ENCODE measurements at places on chromosomes 11 and 22. TPM values are rescaled to one million over a fixed set of nuclear protein-coding genes. Genes with fewer than 3 reads are reported as not detected.

DDI1 gene
- total RNA-seq = not detected

ACTN3 gene
- 0.32 TPM for total RNA-seq

DNAJB7 gene
- total RNA-seq = not detected

DNA sequence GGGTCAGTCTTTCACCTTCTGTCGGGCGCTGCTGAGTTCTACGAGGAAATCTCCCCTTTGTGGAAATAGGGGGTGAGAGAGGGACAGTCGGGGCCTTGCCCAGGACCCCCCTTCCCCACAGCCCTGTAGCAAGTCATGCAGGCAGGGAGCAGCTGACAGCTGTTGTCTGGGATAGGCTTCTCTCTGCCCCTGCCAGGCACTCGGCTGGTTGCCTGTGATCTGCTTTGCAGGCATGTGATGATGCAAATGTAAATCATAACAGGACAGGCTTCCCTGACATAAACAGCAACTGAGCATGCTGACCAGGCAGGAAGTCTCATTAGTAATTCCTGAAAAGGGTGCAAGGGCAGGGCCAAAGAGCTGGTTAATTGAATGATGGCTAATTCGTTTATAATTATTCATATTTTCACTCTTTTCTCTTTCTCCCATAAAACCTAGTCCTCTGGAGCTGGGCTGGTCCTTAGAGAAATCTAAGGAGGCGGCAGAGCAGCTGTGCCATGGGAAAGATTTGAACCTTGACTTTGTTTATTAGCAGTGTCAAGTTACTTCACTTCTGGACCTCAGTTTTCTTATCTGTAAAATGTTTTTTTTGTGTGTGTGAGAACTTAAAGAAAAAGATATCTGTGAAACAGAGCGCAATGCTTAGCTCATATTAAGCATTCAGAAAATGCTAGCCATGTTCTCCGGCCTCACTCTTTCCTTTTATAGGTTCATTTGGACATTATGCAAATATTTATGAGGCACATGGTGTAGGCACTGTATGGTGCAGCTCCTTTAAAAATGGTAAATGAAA lies 129.7 kb downstream of the LDLRAD3 start:
- H3K36me3 ChIP-seq = no peaks in the 10 kb centered on the region
- peaks cover 19% of the 10 kb centered on the region for H3K27me3 ChIP-seq
- no peak overlapping the region for H3K4me3 ChIP-seq

DNA sequence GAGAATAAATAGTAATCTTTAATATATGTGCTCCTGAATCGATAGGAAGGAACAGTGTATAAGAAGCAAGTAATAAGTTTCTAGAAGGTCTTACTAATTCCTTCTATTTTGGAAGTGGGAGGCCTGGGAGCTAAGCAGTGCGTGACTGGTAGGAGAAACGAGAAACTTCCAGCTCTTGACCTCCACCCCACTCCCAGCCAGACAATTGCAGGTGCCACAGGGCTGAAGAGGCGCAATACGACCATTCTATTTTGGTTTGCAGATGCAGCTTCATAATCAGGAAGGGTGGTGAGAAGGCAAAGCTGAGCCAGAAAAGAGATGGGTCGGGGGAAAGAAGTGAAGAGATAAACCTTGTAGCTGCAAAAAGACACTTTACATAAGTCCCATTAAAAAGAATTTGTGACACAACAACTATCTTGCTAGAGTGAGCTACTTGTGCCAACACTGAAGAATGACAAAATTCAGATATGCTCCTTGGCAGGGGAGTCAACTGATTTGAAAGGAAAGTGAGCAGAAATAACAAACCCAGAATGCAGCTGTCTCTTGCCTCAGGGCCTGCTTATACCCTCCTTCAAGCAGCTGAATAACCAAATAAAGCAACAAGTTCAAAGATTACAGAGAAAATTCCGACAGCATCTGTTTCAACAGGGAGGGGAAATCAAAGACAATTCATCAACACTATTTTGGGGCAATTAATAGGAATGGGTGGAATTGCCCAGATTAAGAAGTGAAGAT lies 35.1 kb downstream of the GRIA4 start:
- no peaks in the 10 kb centered on the region for H3K4me1 ChIP-seq
- H3K4me3 ChIP-seq = no peak overlapping the region
- no peaks in the 10 kb centered on the region for H3K36me3 ChIP-seq
- no peak for DNase-seq
- no peaks in the 10 kb centered on the region for H3K27me3 ChIP-seq

GRCh38 chr11:113176599-113177360 lies 137.6 kb upstream of the TTC12 start:
- no peaks in the 10 kb centered on the region for H3K36me3 ChIP-seq
- H3K27me3 ChIP-seq = peaks cover 26% of the 10 kb centered on the region
- no peak overlapping the region for H3K27ac ChIP-seq

- no peak overlapping the region for H3K4me3 ChIP-seq
- no peak overlapping the region for H3K27ac ChIP-seq
- H3K4me1 ChIP-seq = no peaks in the 10 kb centered on the region
- H3K27me3 ChIP-seq = no peaks in the 10 kb centered on the region
- H3K36me3 ChIP-seq = no peaks in the 10 kb centered on the region
- no peak for DNase-seq
Observed at GRCh38 chr11:1826552-1827094, 8.2 kb upstream of the SYT8 start.

- DNase-seq = no peak
- H3K4me1 ChIP-seq = peaks cover 46% of the 10 kb centered on the region
- no peak overlapping the region for H3K27ac ChIP-seq
Observed at GRCh38 chr22:37202716-37203115, 9.6 kb downstream of the SSTR3 start.

DNA sequence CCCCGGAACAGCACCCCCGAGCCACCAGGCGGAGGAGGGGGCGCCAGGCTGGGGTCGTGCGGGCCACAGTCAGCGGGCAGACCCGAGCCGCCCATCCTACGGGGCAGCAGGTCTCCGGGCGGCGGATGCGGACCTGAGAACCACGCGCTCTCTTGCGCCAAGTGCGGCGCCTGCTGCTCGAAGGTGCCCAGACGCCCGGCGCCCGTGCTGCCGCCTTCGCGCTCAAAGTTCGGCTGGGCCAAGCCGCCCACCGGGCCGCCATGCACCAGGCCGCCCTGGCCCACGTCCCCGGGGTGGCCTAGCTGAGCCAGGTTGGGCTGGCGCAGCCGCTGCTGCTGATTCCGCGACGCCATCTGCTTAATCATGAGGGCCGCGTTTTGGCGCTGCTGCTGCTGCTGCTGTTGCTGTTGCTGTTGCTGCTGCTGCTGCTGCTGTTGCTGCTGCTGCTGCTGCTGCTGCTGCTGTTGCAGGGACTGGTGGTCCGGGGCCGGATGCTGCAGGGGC lies 3.0 kb downstream of the MN1 start:
- no peak overlapping the region for H3K27ac ChIP-seq
- H3K4me1 ChIP-seq = no peaks in the 10 kb centered on the region
- H3K4me3 ChIP-seq = no peak overlapping the region

DNA sequence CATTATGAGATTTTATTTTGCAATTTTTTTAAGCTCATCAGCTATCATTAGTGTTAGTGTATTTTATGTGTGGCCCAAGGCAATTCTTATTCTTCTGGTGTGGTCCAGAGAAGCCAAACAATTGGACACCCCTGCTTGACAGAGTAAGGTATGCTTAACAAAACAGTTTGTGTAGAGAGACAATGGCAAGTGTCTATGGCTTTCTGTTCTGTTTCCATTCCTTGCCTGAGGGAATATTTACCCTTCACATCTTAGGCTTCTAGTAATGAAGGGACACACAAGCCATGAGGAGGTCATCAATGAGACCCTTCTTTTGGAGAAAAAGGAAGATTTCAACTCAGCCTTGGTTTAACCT lies 1278.4 kb upstream of the TENM4 start:
- no peaks in the 10 kb centered on the region for H3K36me3 ChIP-seq
- H3K27me3 ChIP-seq = no peaks in the 10 kb centered on the region
- H3K4me3 ChIP-seq = no peak overlapping the region
- no peak for DNase-seq
- no peak overlapping the region for H3K27ac ChIP-seq
- no peaks in the 10 kb centered on the region for H3K4me1 ChIP-seq

DNA sequence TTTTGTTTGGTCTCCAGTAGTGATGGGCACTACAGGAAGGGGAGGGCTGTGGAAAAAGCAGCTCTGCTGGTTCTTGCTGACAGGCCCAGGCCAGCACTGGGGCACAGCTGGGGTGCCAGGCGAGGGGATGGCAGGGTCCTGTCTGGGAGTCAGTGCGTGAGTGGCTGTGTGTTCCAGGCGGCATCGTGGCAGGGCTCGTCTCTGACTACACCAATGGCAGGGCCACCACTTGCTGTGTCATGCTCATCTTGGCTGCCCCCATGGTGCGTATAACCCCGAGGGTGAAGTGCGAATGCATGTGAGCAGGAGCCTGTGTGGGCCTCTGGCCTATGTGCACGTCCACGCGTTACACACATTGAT lies 20.9 kb downstream of the SLC37A2 start:
- H3K4me1 ChIP-seq = no peaks in the 10 kb centered on the region
- H3K27me3 ChIP-seq = no peaks in the 10 kb centered on the region
- H3K4me3 ChIP-seq = no peak overlapping the region
- H3K36me3 ChIP-seq = no peaks in the 10 kb centered on the region

MAPK12 gene
- total RNA-seq = 11.5 TPM

YPEL4 gene
- 1.3 TPM for total RNA-seq

TRAF6 gene
- total RNA-seq = 12.2 TPM

DNA sequence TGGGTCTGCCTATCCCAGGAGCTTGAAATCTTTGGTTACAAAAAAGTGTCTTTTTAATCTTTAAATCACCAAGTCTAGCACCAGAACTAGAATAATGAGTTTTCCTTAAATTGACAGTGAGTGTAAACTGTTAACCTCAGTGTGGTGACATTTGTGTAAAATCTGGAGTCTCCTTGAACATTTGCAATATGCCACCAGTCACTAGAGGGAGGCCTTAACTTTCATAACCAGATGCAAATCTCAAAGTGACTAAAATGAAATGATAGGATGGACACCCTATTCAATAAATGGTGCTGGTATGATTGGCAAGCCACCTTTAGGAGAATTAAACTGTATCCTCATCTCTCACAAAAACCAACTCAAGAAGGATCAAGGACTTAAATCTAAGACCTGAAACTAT lies 8.3 kb upstream of the SCGB1D2 start:
- peaks cover 40% of the 10 kb centered on the region for H3K27me3 ChIP-seq
- no peaks in the 10 kb centered on the region for H3K36me3 ChIP-seq
- H3K4me1 ChIP-seq = no peaks in the 10 kb centered on the region
- H3K4me3 ChIP-seq = no peak overlapping the region
- DNase-seq = no peak
- no peak overlapping the region for H3K27ac ChIP-seq

LRRC55 gene
- not detected for total RNA-seq

- H3K36me3 ChIP-seq = no peaks in the 10 kb centered on the region
- no peak for DNase-seq
- no peak overlapping the region for H3K27ac ChIP-seq
- H3K27me3 ChIP-seq = peaks cover 12% of the 10 kb centered on the region
Observed at GRCh38 chr11:70020336-70021214, 57.5 kb upstream of the ANO1 start.

GRCh38 chr22:31085493-31085824 lies 4.3 kb downstream of the SMTN start:
- DNase-seq = no peak
- peak overlapping the region; percentile 89 for H3K4me3 ChIP-seq
- H3K36me3 ChIP-seq = no peaks in the 10 kb centered on the region
- H3K27ac ChIP-seq = peak overlapping the region; percentile 86

DNA sequence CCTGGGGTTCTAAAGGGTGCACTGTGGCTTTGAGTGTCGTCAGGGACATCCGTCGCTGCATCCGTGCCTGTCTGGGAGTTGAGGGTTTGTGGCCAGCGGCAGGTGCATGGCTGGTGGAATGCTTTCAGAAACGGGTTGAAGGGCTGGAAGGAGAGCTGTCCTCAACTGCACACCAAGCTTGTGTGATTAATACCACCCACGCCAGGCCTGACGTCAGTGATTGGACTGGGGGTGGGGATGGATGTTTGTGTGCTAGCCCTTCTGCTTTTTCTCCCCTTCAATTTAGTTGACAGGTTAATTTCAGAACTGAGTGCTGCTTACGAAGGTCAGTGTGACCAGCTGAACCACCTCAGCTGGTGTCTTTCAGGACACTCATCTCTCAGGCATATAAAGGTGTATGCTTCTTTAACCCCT lies 3.2 kb upstream of the GAB2 start:
- peaks cover 58% of the 10 kb centered on the region for H3K4me1 ChIP-seq
- H3K27me3 ChIP-seq = peaks cover 33% of the 10 kb centered on the region
- no peak overlapping the region for H3K27ac ChIP-seq
- H3K36me3 ChIP-seq = peaks cover 5% of the 10 kb centered on the region
- H3K4me3 ChIP-seq = peak overlapping the region; percentile 21
- DNase-seq = peak; percentile 68

All from activated T-cell treated with anti-CD3 and anti-CD28 coated beads, Interleukin-2, amount 50 U/mL, for 72 hours (primary cell).